ENCODE measurements at places on chromosomes 2 and 18.
A peak's percentile ranks its signal among the peaks of the same experiment; 100 is the strongest.

DNA sequence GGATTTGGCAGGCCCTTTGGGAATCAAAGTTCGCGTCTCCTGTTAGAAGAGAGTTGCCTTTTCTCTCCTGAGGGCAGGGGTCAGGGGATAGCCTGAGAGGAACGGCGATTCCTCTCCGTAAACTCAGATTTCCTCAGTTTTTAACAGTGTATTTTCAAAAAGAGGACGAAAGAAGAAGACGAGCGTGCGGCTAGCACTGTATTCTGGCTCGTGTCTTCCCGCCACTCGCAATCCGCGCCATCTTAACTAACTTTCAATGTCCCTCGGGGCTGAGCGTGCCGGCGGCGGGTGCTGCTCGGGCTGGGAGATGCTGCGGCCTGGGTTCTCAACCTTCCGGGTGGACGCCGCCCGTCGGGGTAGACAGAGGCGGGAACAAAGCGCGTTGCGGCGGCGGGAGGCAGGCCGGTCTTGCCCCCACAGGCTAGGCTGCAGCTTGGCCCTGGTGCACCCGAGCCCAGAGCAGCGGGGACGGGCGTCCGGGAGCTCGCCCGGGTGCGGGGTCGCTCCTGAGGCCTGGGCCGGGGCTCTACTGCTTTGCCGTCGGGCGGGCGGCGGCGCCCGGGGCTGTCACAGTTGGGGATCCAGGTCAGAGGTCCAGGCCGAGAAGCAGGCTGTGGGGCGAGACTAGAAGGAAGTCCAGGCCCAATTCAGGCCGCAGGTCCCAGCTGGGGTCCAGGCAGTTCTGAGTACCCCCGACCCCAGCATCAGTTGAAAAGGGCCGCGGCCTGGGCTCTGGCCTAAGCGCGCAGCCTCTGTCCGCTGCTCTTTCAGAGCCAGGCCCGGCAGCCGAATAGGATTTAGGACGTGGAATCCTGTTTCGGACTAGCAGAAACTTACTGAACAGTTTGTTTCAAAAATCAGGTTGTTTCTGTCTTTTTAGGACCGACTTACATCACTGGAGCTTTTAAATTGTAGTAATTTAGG, 11.8 kb downstream of the TBR1 start:
- no peak for DNase-seq

- DNase-seq = no peak
Observed at GRCh38 chr2:5521461-5521860, 170.7 kb upstream of the SOX11 start.

DNA sequence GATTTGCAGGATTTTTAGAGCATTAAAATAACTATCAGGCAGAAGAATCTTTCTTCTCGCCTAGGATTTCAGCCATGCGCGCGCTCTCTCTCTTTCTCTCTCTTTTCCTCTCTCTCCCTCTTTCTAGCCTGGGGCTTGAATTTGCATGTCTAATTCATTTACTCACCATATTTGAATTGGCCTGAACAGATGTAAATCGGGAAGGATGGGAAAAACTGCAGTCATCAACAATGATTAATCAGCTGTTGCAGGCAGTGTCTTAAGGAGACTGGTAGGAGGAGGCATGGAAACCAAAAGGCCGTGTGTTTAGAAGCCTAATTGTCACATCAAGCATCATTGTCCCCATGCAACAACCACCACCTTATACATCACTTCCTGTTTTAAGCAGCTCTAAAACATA, 137.0 kb downstream of the MEIS1 start:
- DNase-seq = no peak

DNA sequence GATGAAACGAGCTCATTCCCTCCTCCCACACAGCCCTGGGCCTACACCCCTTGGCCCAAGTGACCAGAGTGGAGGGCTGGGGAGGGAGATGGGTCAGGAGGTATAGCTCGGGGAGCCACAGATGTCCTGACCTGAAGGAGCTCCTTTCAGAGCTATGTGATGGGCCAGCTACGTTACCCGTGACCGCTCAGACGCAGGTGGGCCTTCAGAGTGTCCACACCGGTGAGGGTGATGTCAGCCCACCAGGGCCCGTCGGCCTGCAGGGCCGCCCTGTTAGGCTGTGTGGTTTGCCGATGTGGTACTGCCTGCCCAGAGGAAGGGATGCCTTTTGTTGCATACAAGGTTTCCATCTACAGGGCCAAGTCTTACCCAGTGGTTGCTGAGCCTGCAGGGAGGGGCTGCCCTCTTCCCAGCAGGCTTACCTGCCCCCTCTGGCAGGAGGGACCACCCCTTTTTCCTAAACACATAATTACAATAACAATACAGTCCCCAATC, 41.8 kb upstream of the FOSL2 start:
- DNase-seq = no peak

- peak; percentile 8 for DNase-seq
Observed at GRCh38 chr2:206275312-206276055, 1.0 kb downstream of the ZDBF2 start.
